ENCODE measurements at places on chromosomes 12 and 14. TPM values are rescaled to one million over a fixed set of nuclear protein-coding genes. Genes with fewer than 3 reads are reported as not detected.

GRCh38 chr12:65526311-65526710 is 247.8 kb downstream of the MSRB3 start:
- no peak for DNase-seq

Gene MMP17
- total RNA-seq: 11.2 TPM

Gene SLC35F4
- not detected for total RNA-seq

Gene RERG
- not detected for total RNA-seq

GRCh38 chr12:15520844-15521243 is 198.5 kb downstream of the PTPRO start:
- DNase-seq: no peak

Gene STXBP6
- total RNA-seq: 5.8 TPM
